ENCODE measurements at places on chromosomes 13 and 19.
A peak's percentile ranks its signal among the peaks of the same experiment; 100 is the strongest.

DNA sequence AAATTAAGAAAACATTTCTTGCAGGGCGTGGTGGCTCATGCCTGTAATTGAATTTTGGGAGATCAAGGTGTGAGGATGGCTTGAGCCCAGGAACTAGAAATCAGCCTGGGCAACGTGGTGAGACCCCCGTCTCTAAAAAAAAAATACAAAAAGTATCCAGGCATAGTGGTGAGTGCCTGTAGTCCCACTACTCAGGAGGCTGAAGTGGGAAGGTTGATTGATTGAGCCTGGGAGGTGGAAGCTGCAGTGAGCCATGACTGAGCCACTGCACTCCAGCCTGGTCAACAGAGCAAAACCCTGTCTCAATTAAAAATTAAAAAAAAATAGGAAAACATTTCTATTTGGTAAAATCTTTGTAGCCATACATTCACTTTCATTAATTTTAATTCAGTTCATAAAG, 526.5 kb downstream of the PCDH9 start:
- DNase-seq, result no peak

GRCh38 chr19:42132030-42132628, at the start of gene POU2F2:
Gene POU2F2, minus strand, starts transcription at chr19:42132446. Its CDS starts 35 bp downstream, at chr19:42132411.
- no peak for DNase-seq

GRCh38 chr19:42129399-42130253, 2.6 kb downstream of the POU2F2 start:
- no peak for DNase-seq

- DNase-seq, result no peak
These were observed 71.1 kb downstream of the UGGT2 start for GRCh38 chr13:95982144-95982543.

- no peak for DNase-seq
These were observed 2.5 kb downstream of the GRTP1 start for GRCh38 chr13:113361406-113361805.

DNA sequence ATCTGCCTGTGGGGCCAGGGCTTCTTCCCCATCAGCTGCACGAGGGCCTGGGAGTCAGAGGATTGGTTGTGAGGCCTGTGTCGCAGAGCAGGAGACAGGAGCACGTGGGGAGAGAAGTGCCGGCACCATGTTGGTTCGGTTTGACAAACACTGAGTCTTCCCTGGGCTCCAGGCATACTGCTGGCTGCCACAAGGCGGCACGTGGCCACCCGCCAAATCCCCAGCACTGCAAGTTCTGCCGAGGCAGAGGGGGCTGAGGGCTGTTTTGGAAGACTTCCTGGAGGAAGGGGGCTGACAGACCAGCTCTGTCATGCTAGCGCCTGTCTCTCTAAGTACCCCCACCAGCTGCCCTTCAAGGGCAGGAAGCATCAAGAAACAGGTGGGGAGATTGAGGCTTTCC, 9.5 kb downstream of the SHANK1 start:
- no peak for DNase-seq

DNA sequence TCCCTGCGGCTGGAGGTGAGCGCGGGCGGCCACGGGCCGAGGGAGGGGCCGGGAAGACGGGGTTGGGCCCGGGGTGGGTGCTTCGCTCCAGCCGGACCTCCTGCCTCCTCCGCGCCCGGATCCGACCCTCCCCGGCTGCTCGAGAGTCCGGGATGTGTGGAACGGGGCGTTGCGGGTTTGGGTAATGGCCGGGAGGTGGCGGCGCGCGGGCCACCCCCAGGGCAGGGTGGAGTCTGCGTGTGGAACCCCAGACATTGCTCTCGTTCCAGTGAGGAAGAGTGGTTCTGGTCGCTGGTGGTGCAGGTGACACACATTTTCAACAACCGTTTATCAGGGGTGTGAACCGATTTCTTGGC, 38.8 kb downstream of the ARHGEF7 start:
- DNase-seq, result peak; percentile 4

GRCh38 chr19:33464733-33465115, 56.9 kb downstream of the PEPD start:
- DNase-seq, result no peak

DNA sequence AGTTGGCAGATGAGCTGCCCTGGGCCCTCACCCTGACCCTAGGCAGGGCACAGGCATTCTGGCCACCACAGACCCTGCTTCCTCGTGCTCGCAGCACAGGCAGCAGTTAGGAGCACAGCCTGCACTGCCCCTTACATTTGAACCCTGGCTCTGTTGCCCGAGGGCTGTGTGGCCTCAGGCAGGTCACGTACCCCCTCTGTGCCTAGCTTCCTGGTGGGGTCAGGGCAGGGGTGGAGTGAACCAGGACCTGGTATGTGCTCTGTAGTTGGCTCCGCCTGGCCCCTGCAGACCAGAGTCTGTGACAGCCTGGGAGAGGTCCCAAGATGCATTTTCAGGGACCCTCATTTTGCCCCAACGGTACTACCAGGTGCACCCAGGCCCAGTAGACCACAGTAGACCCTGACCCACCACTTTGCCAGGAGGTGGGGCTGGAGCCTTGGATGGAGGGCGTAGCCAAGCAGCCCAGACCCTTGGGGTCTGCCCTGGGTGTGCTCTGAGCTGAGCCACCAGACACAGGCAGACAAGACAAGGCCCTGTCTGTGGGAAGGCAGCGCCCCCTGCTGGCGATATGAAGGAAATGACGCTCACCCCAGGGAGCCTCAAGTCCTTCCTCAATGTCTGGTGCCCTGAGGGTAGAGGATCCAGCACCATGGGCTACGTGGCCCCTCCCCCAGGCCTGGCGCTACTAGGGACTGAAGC, 9.1 kb downstream of the LYL1 start:
- DNase-seq, result no peak

- no peak for DNase-seq
These were observed 42.9 kb upstream of the ZNF14 start for GRCh38 chr19:19775891-19776205.

DNA sequence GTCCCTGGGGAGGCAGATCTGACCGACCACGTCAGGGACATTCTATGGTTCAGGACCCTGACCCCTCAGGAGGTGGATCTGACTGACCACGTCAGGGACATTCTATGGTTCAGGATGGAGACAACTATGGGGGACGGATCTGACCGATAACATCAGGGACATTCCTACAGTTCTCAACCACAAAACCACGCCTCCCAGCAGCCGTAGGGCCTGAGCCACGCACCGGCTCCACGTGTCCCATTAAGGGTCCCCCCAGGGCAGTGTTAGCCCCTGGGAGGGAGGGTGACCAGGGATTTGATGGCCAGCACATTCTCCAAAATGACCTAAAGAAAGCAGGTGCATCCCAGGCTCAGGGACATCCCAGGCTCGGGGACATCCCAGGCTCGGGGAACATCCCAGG, 49.0 kb upstream of the C13orf46 start:
- DNase-seq, result no peak

DNA sequence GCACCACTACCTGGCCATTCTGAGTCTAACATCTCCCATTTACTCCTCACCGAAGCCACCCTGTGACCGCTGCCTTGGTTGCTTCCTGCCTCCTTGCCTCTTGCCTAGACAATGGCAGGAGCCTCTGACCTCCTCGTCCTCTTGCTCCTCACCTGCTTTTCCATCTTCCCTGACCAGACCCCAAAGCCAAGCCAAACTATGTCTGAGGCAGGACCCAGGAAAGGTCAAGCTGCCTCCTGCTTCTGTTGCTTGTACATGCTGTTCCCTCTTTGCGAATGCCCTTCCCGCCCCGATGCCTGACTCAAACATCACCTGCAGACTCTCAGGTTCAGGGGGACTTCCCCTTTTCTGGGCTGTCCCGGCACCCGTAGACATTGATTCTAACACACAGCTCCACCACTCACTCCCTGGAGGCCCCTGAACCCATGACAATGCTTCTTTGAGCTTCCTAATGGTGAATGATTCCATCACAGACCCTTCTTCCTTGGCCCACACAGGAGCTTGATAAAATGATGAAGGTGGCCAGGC, 60.8 kb downstream of the F2RL3 start:
- DNase-seq, result no peak

- DNase-seq, result no peak
These were observed 5.6 kb downstream of the APC2 start for GRCh38 chr19:1455336-1456120.

DNA sequence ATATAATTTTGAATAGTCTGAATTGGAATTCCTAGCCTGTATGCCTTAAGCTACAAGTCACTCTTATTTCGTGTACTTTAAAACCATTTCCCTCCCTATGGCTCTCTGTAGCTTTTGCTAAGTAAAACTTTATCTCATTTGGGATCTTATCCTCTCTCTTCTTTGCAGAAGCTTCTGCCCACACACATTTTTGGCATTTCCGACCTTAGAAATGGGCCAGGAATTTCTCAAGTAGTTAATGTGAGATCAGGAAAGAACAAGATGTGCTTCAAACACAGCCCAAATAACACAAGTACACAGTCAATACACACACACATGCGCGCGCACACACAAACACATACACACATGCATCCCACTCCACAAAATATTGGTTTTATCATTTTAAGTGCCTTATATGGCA, 931.0 kb upstream of the MIR17HG start:
- DNase-seq, result no peak

DNA sequence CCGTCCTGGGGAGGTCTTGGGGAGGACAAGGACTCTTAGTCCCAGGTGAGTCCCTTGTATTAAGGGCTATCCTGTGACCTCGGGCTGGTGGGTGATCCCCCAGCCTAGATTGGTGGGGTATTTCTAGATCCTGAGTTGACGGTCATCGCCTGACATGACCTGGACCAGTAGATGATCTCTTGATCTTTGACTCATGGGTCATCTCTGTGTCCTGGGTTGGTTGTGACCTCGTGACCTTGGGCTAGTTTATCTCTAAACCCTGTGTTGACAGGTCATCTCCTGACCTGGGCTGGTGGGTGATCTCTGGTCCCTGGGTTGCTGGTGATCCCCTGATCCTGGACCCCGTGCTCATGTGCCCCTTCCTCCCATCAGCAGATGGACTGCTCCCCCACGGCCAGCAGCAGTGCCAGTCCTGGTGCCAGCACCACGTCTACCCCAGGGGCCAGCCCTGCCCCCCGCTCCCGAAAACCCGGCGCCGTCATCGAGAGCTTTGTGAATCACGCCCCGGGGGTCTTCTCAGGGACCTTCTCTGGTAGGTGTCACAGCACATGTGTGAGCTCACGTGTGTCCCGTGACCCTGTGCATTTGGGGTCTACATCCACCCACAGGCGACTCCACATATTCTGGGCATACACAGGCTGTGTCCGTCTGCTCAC, 6.3 kb downstream of the MIDN start:
- no peak for DNase-seq

GRCh38 chr13:22915442-22916082, 265.2 kb upstream of the SGCG start:
- DNase-seq, result peak; percentile 44

DNA sequence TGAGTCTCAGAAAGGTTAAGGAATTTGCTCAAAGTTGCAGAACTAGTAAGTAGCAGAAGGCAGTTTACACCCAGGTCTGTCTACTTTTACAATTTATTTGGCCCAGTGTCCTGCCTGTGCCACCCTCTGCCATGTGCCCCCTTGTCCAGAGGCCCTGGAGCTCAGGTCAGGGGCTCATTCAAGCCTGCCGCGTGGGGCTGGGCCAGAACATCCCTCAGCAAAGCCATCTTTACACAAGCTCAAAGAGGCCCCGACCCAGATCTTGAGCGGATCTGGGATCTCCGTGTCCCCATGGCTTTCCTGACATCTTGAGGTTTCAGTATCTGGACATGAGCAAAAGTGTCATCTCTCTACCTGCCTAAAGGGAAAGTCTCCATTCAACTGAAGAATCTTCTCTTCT, 76.4 kb upstream of the VSTM2B start:
- no peak for DNase-seq

DNA sequence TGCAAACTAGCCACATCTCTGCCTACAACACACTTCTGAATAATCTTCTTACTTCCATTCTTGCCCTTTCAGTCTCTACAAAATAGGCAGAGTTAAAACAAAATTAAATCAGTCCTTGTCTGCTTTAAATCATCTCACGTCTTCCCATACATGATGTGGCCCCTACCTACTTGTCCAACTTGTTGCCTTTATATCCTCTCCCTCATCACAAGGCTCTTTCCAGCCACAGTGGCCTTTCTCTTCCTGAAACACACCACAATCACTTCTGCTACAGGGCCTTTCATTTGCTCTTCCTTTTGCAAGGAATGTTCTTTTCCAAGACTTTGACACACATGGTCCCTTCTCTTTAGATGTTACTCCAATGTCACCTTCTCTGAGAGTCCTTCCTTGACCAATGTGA, 1.7 kb downstream of the RBM26 start:
- no peak for DNase-seq

GRCh38 chr13:113117911-113118260, 4.7 kb upstream of the F10 start:
- DNase-seq, result no peak

- DNase-seq, result no peak
These were observed 19.6 kb downstream of the ARHGAP35 start for GRCh38 chr19:46880431-46880830.

Measured in retinal pigment epithelial cell (primary cell).